ENCODE measurements at places on chromosomes 11 and 22. TPM values are rescaled to one million over a fixed set of nuclear protein-coding genes. Genes with fewer than 3 reads are reported as not detected.

ARVCF gene
- 18.8 TPM for polyA plus RNA-seq

B4GALNT4 gene
- 60.1 TPM for polyA plus RNA-seq

INSC gene
- 0.47 TPM for polyA plus RNA-seq

PHF21B gene
- polyA plus RNA-seq: 6.0 TPM

MS4A18 gene
- polyA plus RNA-seq: not detected

EFCAB6 gene
- polyA plus RNA-seq: 4.9 TPM

RIMBP3C gene
- polyA plus RNA-seq: 0.25 TPM

KDM4D gene
- 2.6 TPM for polyA plus RNA-seq

IFITM1 gene
- 37.8 TPM for polyA plus RNA-seq

TMEM151A gene
- polyA plus RNA-seq: not detected

RIC3 gene
- polyA plus RNA-seq: 10.7 TPM

DNA sequence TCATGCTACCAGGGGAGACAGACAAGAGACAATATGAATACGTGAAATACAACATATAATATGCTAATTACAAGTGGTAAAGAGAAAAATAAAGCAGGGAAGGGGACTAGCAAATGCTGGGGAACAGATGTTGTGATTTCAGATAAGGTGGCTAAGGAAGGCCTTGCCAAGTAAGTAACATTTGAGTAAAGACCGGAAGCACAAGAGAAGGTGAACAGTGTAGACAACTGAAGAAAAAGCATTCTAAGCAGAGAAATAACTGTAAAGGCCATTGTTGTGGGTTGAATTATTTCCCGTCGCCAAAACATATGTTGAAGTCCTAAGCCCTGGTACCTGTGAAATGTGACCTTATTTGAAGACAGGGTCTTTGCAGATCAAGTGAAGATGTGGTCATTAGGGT, 63.7 kb upstream of the EED start:
- no peak for DNase-seq

GRCh38 chr11:106999196-106999595, 19.1 kb downstream of the GUCY1A2 start:
- DNase-seq: no peak

GRCh38 chr11:81960443-81960842, 773.2 kb downstream of the FAM181B start:
- no peak for DNase-seq

DNA sequence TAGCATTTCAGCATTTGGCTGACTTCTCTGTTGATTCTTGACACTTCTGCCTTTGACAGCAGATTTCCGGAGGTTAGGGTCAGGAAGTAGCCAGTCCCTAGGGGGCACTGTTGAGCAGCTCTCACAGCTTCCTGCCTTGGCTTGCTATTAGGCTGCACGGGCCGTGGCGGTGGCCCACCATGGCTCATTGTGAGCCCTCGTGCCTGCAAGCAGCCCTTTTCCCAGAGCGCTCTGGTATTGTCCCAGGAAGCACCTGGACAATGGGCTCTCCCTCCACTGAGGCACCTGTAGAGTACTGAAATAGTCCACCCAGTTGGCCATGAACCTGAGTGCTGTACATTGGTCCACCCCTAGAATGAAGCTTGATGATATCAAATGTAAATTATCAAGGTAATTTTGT, 100.2 kb upstream of the GAL start:
- DNase-seq: no peak

DNA sequence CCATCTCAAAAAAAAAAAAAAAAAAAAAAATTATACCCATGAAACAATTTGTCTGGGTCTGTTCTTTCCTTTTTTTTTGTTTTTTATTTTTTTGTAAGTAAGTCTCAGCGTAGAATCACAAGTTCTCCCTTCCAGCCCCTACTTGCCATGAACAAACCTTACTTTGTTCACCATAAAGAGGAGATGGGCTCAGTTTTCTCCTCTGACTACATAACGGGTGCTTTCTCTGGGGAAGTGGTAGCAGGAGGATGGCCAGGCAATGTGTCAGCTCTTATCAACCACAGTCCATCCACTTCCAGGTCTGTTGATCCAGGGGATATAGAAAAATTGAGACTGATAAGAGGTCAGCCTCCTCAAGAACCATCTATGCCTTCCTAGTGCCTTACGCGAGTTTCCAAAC, 11.0 kb downstream of the ASCC2 start:
- no peak for DNase-seq

- no peak for DNase-seq
These were observed 5.7 kb downstream of the LRFN4 start for GRCh38 chr11:66862559-66863037.

GRCh38 chr11:12629601-12630313, 44.5 kb upstream of the TEAD1 start:
- DNase-seq: no peak

- DNase-seq: no peak
These were observed 28.9 kb upstream of the ACER3 start for GRCh38 chr11:76831686-76832310.

DNA sequence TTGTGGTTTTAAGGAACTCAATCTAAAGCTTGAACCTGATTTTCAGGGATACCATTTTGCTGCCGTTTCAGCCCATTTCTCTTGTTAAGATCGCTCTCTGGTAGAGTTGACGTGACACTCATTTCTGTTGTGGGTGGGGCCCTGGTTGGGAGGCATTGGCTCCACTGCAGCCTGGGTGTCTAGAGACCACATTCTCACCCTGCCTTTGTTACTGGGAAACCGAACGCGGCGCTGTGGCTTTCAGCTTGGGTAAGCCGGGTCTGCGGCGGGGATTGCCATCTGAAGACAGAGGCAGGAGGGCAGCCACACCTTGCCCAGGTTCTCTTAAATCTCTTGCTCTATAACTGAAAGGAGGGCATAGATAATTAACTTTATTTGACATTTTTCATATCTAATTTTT, 3.2 kb downstream of the EHF start:
- no peak for DNase-seq

DNA sequence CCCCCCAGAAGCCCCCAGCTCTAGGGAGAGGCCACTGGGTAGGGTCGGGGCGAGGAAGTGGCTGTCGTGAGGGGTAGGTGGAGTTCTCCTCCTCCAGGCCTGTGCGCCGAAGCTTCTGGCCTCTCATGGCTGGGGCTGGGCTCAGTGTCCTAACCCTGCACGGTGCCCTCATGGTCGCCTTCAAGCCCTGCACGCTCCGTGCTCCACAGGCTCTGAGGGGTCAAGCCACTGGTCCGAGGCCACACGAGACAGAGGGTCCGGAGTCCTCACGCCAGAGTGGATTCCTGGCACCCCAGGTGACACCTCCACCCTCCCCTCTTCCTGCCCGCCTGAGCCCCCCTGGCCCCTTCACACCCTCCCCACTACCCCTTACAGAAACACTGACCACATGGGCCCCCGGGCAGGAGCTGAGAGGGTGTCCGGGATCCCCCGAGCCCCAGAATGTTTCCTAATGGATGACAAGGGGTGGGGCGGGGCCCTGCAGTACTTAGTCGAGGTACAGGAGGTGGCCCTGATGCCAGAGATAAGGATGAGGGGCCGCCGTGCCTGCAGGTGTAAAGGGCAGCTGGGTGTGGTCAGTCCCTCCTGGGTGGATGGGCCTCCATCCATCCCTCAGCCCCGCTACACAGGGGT, 997 bp upstream of the CDHR5 start:
- no peak for DNase-seq

- DNase-seq: no peak
These were observed 6.5 kb downstream of the FRMD8 start for GRCh38 chr11:65392899-65393298.

GRCh38 chr11:103737037-103737622, 299.3 kb upstream of the DDI1 start:
- no peak for DNase-seq

DNA sequence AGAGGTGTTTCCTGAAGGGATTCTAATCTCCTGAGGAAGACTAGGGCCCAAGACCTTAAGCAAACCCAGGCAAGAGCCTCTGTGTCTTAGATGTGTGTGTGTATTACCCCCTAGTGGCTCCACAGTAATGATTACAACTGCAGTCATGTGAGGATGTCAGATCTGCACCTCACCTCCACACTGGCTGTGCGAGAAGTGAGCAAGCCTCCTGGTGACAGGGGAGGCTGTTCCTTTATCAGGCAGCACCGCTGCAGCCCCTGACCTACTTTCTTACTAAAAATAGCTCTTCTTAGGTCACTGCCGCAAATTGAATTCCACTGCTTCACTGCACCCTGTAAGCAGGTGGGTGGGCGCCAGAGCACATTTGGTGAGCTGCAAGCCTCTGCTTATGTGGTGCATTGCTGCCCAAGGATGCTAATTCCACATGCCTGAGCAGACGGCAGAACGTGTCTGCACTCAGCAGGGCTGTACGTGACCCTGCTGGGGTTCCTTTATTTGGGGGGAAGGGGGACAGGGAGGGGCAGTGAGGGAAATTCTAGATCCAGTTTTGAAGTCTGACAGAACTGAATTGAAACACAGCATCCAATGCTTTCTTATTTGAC, 112.4 kb downstream of the KCNC1 start:
- no peak for DNase-seq

- no peak for DNase-seq
These were observed 104.7 kb downstream of the ETS1 start for GRCh38 chr11:128482512-128483191.

GRCh38 chr22:22946131-22946530, 58.5 kb downstream of the IGLL5 start:
- no peak for DNase-seq

GRCh38 chr22:23566705-23567475, 13.2 kb downstream of the IGLL1 start:
- DNase-seq: no peak

DNA sequence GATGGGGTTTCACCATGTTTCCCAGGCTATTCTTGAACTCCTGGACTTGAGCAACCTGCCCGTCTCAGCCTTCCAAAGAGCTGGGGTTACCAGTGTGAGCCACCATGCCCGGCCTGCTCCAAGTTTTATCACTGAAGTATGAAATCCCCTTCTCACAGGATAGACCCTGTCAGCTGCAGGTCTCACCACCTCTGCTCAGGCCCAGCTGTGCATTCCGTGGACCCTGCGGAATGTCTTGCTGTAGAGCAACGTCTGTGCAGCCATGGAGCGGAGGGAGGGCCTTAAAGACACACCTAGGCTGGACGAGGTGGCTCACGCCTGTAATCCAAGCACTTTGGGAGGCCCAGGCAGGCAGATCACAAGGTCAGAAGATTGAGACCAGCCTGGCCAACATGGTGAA, 625.4 kb downstream of the BRD1 start:
- DNase-seq: no peak

GRCh38 chr22:41642331-41643110, 21.4 kb downstream of the XRCC6 start:
- no peak for DNase-seq

DNA sequence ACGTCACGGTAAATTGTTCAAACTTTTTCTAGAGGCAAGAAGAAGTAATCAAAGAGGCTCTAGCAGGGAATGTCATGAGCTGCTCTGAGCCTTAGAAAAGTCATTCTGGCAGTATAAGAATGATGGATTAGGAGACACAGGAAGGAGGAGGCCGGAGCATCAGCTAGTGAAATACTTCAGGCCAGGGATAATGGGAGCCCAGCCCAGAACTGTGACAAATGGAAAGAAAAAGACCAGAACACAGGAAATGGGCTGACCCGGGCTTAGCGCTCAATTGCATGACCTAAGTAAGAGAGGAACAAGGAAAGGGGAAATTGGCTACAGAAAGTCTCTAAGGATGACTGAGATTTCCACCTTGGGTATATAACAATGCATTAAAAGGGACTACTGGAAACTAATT, 108.6 kb downstream of the LARGE1 start:
- no peak for DNase-seq

DNA sequence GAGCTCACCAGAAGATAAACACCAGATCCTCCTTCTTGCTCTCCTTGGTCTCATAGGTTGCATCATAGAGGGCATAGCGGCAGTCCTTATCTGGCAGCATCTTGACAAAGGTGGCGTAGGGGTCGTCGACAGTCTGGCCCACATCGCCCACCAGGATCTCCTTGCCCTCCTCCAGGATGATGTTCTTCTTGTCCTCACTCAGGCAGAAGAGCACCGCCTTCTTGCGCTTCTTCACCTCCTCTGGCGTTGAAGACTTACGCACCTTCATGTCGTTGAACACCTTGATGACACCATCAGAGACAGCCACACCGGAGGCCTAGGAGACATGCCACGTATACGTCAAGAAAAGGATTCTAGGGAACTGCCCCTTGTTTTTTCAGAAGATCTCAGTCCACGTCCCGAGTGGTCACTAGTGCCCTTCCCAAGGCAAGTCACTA, 2.0 kb downstream of the CFL1 start:
- DNase-seq: no peak

DNA sequence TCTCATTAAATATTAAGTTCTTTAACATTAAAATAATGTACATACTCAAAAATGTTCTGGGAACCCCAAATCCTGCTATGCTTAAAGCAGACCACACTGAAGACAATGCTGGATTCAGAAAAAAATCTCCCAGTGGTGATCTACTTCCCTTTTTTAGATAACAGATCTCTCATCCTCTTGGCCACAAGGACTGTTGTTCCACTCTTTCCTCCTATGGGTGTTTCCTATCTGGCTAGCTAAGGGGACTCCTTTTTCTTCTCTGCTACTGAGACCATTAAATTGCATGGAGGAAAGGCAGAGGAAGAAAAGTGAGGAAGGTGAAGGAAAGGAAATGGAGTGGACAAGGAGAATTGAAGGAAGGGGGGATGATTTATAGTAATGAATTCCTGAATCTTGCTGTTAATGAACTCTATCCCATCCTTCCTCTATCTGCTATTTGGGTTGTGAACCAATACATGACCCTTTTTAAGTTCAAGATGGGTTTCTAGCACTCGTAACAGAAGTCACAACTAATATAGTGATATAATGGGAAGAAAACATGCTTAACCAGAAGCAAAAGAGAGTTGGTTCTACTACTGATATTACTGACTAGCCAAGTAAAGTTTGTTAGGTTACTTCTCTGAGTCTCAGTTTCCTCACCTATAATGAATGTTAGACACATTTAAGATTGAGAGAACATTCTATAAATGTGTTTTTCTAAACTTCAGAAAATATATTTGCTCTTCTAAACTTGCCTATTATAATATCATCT, 53.2 kb downstream of the PIK3C2A start:
- DNase-seq: no peak

GRCh38 chr22:50625568-50626313, 2.2 kb downstream of the ARSA start:
- no peak for DNase-seq

DNA sequence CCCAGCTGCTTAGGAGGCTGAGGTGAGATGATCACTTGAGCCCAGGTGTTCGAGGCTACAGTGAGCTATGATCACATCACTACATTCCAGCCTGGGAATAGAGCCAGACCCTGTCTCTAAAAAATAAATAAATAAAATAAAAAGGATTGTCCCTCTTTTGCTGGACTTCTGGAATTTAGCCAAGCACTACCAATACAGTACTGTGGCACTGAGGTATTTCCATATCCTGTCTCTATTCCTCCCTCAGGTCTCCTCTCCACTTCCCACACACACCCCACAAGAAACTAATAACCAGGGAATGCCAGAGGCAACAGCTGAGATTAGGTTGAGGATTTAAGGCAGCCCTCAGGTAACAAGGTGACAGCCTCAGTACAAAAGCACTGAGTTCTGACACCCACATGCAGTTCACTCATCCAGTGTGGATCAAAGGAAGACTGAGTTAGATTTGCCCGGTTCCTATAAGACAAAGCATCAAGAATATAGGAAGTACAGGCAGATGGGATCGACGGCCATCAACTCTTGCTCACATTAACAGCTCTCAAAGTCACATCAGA, 4.5 kb upstream of the PPP2R1B start:
- no peak for DNase-seq

GRCh38 chr11:35990170-35990569, 46.3 kb downstream of the LDLRAD3 start:
- DNase-seq: no peak
